ENCODE measurements at places on chromosomes 1 and 21.

GRCh38 chr1:151947140-151947539 is 37.8 kb upstream of the THEM4 start:
- no peak for DNase-seq

- DNase-seq = no peak
Observed at GRCh38 chr1:22635436-22635835, 992 bp upstream of the C1QA start.

DNA sequence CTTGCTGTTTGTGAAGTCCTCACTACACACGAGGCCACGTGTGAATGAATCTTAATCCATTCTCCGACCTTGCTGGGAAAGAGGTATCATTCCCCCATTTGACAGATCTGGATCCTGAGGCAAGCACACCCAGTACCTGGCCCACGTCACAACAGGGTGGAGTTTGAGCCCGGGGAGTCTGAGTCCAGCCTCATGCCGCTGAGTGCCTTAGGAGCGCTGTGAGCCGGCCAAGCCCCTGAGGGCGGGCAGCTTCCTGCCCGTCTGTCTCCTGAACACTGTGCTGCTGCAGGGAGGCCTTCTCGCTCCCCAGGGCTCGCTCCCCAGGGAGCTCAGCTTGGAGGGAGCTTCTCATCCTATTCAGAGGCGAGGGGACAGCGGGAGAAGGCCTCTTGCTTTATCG is 29.7 kb downstream of the SLC45A1 start:
- DNase-seq = no peak

DNA sequence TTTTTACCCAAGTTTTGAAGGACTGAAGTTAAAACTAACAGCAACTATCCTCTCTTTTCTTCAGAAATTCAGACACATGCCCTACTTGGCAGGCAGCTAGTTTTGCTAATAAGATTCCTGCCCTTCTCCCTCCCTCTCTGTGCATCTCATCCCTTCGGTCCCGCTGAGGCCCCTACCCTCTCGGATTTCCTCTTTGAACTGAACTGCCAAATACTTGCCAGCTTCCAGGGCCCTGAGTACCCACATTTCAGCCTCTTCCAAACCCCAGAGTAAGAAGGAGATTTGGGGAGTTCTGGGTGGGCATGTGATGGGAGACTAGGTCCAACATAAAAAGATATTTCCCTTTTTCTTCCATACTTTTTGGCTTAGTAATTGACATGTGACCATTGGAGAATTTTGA is 116.5 kb upstream of the JUN start:
- no peak for DNase-seq

DNA sequence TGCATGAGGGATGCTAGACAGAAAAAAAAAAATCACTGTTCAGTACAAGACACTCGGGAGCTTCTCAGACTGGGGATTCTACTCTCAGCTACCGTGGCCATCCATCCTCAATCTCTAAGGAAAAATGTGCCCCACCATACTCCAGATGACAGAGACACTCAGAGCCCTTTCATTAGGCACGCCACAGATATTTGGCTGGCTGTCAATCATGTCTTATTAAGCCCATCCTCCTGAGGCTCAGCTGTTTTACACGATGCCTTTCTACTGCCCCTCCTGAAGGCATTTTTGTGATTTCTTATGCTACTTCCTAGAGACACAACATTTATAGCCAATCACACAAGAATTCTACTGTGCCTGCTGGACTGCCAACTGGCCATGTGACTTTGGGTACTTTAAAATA is 92.9 kb downstream of the KIF14 start:
- DNase-seq = no peak

- DNase-seq = no peak
Observed at GRCh38 chr1:189538271-189538670, 939.4 kb downstream of the BRINP3 start.

DNA sequence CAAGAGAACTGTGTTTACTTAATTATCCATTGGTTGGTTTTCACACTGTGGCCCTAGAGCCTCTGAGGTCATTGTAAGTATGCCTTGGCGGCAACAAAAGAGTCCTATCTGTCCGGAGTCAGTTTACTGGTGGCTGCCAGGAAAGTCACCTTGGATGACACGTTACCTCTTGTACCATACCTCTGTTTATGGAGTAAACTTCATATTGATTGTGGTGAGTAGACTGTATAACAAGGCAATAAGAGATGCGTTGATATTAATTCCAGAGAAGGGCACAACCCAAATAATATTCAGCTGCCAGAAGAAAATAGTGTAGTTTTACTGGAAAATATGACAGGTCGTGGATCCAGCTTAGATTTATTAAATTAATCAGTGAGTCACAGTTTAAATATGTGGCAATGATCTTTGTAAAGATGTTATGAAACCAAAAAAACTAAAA is 20.4 kb upstream of the KIF14 start:
- DNase-seq = no peak

DNA sequence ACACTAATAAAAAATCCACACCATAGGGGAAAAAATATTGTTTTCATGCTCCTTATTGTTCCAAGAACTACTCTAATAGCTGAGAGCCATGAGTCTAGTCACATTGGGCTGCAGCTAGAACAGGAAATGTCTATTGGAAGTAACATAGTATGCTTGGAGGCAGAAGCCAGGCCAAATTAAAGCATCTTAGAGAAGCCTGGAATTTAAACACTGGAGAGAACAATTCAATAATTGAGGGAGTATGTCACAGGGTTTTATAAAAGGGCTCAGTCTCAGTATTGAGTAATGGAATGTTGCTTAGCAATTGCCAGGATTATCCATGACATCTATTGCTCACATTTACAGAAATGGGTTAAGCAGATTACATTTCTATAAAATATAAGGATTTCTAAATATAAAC is 471.3 kb downstream of the LMO4 start:
- DNase-seq = no peak

- no peak for DNase-seq
Observed at GRCh38 chr1:231576804-231577718, 48.6 kb downstream of the TSNAX start.

- no peak for DNase-seq
Observed at GRCh38 chr21:45533846-45534635, 8.2 kb downstream of the SLC19A1 start.

DNA sequence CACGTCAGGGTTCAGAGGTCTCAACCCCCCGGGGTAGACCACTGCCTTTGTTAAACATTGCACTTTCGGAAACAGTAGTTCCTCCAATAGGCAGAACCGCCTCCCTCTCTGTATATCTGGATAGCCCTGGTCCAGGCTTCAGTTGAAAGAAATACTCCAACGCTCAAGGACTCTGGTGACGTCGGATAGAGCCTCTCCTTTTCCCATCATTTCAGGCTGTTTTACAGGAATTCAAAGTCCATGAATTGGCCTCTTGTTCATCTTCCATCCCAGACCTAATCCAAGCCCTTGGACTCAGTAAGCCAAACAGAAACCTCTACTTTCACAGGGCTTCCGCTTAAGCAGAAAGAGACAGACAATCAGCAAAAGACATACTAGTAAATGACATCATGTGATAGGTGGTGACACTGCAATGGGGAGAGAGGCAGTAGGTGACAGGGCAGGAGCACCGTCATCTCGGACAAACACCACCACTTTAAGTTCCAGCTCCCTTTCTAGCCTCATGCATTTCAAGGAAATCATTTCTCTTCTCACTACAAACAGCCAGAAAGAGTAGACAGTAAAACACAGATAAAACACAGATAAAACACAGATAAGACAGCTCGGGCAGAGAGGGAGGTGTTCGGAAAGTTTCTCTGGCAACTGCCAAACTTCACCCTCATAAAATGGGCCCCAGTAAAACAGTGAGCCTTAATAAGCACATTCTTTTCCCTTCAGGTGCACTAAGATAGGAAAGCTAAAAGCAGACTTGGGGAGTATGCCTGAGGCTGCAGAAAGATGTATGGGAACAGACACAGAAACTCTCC is 2.3 kb upstream of the PLA2G2A start:
- DNase-seq = no peak

DNA sequence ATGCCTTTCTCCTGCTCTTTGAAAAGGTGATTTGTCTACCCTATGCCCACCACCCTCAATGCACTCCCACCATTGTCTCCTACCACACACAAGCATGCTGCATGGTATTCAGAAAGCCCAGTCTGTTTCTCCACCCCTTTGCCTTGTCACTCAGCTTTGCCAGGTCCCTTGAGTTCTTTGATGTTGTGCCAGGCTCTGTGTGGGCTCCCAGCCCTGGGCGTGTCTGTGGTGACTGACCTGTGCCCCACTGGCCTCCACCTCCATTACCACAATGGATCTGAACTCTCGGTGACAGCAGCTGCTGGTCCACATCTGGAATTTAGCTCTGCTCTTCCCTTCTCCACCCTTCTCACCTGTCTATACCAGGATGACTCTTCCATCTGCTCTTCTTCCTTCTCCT is 34.9 kb downstream of the ATP2B4 start:
- no peak for DNase-seq

GRCh38 chr1:64098436-64098835 is 105.0 kb upstream of the UBE2U start:
- no peak for DNase-seq

DNA sequence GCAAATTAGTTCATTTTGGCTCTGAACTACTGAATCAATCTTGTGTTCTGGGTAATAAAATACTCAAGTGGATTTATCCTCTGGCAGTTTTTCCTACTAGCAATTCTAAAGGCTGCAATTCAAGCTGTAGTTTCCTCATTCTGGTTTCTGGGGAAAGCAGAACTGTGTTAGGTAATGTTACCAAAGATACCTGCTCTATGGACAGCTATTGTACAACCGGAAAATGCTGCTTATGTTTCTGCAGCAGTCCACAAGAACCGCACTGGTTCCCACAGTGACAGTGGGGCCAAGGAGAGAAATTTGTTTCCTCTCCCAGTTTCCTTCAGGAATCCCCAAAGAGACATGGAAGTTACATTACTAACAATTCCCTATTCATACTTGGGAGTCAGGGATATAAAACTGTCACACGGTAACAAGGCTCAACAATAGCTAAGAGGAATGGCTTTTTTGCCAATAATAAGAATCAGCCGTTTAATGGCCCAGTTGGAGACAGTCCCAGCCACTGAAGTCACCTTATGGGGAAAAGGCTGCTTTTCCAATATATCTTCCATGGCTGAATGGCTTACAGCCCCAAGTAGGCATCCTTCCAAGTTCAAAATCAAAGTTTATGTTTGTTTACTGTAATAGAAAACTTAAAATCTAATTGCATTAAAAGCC is 52.6 kb downstream of the PCNX2 start:
- DNase-seq = no peak

GRCh38 chr1:78210175-78210574 is 164.4 kb downstream of the GIPC2 start:
- no peak for DNase-seq

- no peak for DNase-seq
Observed at GRCh38 chr1:20373764-20374163, 83.1 kb downstream of the VWA5B1 start.

GRCh38 chr1:230679192-230679591 is 34.7 kb downstream of the AGT start:
- no peak for DNase-seq

DNA sequence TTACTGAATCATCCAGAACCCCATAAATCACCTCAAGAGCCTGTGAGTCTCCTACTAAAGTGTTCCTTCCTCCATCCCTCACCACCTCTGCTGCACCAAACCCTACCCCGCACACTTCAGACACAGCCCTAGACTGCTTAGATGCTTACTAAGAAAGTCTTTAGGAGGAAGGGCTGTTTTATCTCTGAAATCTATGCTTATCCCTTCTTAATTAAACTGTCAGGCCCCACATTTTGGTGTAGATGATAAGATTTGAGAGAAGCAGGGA is 216.8 kb upstream of the SGIP1 start:
- DNase-seq = no peak

- DNase-seq = no peak
Observed at GRCh38 chr1:18918417-18918816, 16.1 kb upstream of the ALDH4A1 start.

DNA sequence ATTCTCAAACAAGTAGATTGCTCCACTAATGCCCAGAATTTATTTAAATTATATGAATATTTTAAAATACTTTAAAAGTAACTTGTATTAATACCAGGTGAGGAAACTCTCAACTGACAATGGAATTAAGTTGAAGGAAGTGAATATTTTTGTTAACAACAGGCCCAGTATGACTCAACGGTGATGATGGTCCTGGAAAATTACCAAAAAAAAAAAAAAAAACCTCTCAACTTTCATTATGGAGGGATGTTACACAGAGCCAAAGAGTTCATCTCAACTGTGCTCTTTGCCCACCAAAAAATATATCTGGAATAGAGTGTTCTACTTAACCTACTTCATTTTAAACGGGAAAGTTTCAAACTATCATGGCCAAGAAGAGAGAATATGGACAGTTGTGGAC is 28.3 kb downstream of the CFH start:
- no peak for DNase-seq

DNA sequence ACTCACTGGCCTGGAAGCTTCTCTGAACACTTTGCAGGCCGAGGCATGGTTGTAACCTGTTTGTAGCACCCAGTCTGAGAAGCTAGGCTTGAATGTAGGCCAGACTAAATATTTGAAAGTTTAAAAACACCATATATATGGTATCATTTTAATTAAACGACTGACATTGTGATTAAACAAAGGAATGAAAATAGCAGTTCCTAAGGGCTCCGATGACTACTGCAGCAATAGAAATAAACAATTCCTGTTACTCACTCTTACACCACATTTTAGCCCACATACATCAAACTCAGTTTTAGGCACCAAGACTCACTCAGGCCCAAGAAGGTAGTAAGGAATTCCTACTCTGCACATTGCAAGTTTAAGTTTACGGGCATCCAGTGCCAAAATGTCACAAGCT is 281.2 kb downstream of the AKT3 start:
- DNase-seq = no peak

- DNase-seq = no peak
Observed at GRCh38 chr1:182404781-182405180, 4.3 kb upstream of the TEDDM1 start.

Measured in activated gamma-delta T cell treated with Interleukin-2 at 50 U/mL for 16 hours (primary cell).